RWPE2 (cell line): ENCODE measurements at places on chromosomes 2 and 18.

DNA sequence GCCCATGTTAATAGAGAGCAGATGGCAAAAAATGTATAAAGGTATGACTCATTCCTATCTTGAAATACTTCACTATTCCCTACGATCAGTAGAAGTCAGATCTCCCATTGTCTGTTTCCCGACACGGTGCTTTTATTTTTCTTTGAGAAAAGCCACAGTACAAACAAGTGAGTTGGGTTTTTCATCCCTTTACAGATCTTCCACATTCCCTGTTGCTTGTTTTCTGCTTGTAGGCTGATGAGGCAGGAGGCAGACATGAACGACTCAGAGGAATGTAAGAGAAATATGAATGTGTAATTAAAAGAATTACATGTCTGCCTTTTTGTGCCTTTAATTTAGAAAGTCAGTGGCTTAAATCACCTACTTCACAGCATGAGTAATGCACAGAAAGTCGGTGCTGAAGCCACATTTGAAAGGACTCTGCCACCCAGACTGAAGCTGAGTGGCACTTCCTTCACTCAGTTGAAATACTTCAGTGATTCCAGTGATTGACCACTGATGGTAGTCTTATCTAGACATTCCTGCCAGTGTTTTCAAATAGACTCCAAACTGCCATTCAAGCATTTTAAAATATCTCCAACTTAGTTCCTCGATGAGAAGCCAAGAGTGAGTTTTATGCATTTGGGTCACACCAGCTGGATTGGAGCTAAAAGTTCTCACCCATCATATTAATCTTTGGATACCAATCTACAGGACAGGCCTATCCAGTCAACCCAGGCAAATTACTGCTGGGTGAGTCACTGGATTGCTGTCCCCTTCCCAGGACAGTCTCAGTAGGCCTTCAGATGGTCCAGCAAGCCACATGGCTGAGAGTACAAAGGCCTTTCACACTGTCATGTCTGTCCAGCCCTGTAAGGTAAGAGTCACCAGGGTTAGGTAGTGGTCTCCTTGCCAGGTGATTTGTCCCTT is 79.0 kb downstream of the COLEC12 start:
- H3K4me3 ChIP-seq: no peak overlapping the region
- H3K27ac ChIP-seq: no peak overlapping the region
- no peak for DNase-seq
- H3K36me3 ChIP-seq: no peaks in the 10 kb centered on the region
- H3K27me3 ChIP-seq: no peaks in the 10 kb centered on the region
- H3K4me1 ChIP-seq: peaks cover under 1% of the 10 kb centered on the region

- DNase-seq: no peak
- peaks cover 10% of the 10 kb centered on the region for H3K4me1 ChIP-seq
- peak overlapping the region; percentile 4 for H3K27ac ChIP-seq
- peak overlapping the region; percentile 12 for H3K4me3 ChIP-seq
- H3K27me3 ChIP-seq: no peaks in the 10 kb centered on the region
Observed at GRCh38 chr18:23237524-23238151, 102.4 kb downstream of the CABLES1 start.

DNA sequence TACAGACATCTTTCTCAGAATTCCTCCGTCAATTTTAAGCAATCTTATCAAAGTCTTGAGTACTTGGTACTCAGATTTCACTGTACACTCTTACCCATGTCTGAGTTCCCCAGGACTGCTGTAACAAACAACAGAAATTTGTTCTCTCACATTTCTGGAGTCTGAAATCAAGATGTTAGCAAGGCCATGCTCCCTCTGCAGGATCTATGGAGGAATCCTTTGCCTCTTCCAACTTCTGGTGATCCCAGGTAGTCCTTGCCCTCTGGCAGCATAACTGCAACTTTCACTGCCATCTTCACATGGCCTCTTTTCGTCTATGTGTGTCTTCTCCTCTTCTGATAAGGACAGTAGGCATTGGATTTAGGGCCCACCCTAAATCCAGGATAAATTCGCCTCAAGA is 17.1 kb upstream of the CACNB4 start:
- H3K4me1 ChIP-seq: no peaks in the 10 kb centered on the region
- H3K36me3 ChIP-seq: no peaks in the 10 kb centered on the region
- H3K4me3 ChIP-seq: no peak overlapping the region

DNA sequence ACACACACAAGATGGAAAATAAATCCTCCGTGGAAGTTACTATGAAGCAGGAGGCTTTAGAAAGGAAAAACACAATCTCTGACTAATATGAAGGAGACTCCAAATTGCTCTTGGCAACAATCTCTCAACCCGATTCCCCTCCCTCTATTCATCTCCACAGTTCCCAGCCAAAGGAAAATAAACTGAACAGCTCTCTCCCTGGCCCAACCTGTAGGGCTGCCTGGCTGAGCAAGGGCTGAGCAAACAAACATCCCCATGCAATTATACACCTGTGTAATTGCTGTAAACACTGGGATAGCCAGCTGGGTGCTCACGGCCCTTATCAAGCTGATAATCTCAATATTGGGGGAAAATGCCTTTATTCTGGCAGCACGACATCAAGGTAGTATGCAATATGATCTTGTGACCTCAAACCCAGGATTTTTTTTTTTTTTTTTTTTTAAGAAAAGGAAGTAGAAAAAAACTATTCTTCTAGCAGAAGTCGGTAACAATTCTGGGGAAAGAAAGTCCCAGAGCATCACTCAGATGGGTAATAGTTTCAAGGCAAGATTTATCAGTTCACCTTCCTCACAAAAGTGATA is 203.3 kb upstream of the SMAD2 start:
- H3K4me1 ChIP-seq: peaks cover 2% of the 10 kb centered on the region
- no peak overlapping the region for H3K4me3 ChIP-seq
- H3K27ac ChIP-seq: no peak overlapping the region
- H3K27me3 ChIP-seq: peaks cover 36% of the 10 kb centered on the region
- DNase-seq: no peak

DNA sequence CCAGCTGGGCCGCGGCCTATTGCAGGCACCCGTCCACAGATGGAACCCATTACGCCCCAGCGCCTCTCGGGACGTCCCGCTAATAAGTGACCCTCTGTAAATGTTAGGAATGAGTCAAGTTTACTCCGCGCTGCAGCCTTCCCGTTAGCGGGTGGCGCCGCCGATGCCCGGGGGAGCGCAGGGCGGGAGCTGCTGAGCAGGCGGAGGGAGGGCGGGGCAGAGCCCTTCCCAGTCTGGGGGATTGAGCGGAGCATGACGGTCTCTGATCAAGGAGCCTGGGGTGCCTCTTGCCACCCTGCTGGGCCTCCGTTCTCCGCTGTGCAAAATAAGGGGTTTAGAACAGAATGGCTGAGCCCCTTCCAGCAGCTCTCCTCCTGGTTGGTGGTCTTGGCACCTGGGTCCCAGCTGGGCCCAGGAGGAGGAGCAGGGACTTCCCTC is 10.5 kb downstream of the CROCC2 start:
- H3K4me1 ChIP-seq: peaks cover 6% of the 10 kb centered on the region
- H3K4me3 ChIP-seq: no peak overlapping the region
- H3K36me3 ChIP-seq: no peaks in the 10 kb centered on the region

DNA sequence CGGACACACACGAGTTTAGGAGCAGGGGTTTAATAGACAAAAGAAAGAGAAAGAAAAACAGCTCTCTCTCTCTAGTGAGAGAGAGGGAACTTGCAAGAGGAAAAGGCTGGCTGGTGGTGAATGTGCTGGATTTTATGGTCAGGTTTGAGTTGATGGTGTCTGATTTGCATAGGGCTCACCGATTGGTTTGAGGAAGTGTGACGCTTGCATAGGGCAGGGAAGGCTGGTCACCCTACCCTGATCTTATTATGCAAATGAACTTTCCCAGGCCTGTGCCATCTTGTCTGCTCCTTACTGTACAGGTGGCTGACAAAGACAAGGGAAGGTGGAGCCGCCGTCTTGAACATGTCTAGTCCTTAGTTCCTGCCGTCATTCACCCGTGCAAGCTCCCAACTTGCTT is 408.9 kb downstream of the RIT2 start:
- H3K27me3 ChIP-seq: no peaks in the 10 kb centered on the region
- H3K36me3 ChIP-seq: no peaks in the 10 kb centered on the region
- no peak overlapping the region for H3K4me3 ChIP-seq
- no peaks in the 10 kb centered on the region for H3K4me1 ChIP-seq
- peak; percentile 57 for DNase-seq
- no peak overlapping the region for H3K27ac ChIP-seq
